T47D (cell line): ENCODE measurements at places on chromosomes 2 and 18.

- DNase-seq: no peak
Measured at GRCh38 chr2:46999084-46999483, 83.5 kb upstream of the MCFD2 start.

GRCh38 chr18:77110400-77110799, 22.2 kb downstream of the MBP start:
- no peak for DNase-seq

GRCh38 chr2:195509551-195509950, 147.5 kb upstream of the SLC39A10 start:
- DNase-seq: no peak

GRCh38 chr2:120939595-120940318, 204.1 kb downstream of the GLI2 start:
- no peak for DNase-seq

DNA sequence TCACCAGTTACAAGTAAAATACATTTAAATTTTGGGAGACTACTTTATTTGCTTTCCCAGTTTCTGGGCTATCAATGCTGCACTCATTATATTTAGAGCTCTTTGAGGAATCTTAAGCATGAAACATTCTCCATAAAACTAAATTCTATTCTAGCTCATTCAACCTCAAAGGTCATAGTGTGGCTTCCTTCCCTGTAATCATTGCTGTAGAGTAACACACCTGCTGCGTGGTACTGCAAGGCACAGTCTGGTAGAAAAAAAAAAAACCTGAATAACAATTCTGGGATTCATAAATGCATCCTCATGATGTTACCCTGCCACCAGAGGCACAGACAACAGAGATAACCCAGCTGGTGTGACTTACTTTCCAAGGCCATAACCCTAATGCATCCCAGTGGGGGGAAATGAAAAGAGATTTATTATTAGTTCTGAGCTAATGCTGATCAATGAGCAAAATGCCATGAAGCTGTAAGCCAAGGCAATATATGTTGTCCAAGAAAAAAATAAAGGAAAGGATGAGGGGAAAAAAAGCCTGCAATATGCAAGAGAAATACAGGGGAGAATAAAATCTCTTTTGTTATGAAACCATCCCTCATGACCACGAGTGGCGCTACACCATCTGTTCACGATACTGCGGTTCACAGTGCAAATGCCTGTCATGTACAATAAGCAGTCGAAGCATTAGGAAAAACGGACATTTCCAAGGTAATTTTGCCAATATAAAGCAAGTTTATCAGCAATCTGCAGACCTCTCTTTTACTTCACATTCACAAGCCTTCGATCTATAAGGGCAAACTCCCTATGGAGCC, 1481.6 kb upstream of the PIK3C3 start:
- no peak for DNase-seq

DNA sequence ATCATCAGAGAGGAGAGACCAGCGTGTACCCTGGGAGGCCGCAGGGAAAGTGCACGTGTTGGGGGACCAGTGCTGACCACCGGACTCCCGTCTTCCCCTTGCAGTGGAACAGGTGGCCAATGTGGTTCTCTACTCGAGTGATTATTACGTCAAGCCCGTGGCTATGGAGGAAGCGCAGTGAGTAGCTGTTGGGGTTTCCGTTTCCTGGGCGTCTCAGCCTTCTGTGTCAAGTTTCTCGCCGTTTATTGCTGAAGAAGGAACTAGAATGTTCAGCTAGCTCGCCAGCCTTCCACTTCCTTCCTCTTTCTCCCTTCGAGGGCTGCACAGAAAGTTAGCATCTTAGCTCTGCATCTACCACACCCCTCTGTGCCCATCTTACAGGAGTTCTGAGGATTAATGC, 22.8 kb upstream of the DGKD start:
- DNase-seq: no peak

DNA sequence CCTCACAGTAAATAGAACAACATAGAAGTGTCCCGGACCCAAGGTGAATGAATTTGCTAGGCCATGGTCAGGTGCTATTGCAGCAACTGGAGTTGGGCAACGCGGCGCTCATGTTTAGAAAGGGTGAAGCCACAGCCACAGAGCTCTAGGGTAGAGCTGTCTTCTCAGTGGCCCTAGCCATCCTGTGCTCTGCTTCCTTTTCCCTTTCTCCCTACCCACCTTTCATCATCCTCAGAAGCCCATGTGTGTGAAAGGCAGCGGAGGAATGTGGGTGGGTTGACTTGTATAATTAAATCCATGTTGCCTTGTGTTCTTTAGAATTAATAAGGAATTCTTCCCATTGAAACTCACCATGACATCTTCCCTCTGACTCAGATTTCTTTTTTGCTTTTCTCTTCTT, 336.7 kb downstream of the OSR1 start:
- DNase-seq: no peak

DNA sequence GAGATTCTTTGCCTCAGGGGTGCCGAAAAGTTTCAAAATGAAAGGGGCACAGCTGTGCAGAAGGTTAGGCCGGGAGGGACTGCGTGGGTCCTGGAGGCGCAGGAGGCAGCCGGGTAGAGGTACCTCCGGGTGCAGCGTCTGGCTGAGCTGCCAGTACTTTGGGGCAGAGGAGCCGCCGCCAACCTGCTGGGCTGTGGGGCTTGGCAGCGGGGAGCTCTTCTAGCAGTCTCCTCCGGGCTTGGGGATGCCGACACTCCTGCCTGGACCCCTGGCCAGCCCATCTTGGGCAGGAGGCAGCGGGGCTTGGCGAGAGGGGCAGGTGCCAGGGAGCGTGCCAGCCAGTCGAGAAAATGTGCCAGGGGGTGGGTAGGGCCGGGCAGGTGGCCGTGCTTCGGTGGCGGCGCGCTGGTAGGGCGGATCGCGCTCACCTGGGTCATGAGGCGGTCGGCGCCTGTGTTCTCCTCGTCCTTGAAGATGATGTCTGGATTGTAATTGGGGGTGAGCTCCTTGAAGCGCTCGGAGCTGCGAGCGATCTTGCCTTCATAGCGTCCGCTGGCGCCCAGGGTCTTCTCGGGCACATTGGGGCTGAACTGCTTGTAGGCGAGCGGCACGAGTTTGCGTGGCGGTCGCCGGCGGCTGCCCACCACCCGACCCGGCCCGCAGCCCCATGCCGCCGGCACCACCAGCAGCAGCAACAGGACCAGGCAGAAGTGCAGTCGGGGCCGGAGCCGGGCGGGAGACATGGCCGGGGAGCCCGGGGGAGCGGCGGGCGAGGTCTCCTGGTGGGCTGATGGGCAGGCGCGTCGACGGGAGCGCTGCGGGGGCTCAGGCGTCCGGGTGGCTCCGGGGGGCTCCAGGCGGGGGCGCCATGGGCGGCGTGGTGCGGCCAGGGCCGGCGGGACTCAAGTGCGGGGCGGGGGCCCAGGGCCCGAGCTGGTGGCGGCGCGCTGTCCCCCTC, 717 bp downstream of the IHH start:
- no peak for DNase-seq

DNA sequence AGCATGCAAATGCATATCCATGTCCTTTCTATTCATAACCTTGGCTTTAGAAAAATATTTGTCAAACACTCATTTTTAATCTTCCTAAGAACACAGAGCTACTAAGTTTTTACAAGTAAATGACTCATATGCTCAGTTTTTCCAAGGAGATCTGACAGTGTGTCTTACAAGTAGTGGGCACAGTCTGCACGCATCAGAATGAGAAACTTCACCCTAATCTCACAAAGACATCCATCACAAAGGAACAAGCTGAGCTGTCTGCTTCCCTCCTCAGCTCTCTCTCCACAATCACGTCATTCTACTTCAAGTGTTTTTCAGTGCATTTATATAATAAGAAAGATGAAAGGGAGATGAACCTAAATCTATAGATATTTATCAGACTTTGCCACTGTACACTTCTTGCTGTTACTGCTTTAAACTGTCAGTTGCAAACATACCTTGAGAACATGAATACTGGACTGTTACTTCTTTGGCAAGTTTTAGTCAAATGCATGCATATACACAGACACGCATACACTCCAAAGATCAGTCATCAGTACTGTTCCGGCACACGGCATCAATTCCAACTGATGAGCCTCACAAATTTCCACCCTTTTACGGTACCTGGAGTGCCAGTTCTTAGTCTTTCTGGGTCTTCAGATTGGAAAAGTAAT, 75.7 kb downstream of the RBMS1 start:
- no peak for DNase-seq

DNA sequence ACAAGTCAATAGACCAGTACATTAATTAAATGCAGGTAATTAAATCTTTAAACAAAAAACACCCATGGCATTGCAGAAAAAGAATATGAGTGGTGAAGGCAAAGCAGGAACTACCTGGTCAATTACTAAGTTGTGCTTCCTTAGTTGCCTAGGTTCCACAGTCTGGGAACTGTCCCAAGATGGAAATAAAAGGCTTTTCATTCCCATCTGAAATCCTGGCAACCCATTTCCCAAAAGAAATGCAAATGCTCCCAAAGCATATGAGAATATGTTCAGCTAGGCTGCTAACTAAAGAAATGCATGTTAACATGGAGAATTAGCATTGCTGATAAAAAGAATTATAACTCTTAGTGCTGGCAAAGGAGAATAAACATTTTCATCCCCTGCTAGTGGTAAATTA, 177.8 kb downstream of the TMEM163 start:
- no peak for DNase-seq

DNA sequence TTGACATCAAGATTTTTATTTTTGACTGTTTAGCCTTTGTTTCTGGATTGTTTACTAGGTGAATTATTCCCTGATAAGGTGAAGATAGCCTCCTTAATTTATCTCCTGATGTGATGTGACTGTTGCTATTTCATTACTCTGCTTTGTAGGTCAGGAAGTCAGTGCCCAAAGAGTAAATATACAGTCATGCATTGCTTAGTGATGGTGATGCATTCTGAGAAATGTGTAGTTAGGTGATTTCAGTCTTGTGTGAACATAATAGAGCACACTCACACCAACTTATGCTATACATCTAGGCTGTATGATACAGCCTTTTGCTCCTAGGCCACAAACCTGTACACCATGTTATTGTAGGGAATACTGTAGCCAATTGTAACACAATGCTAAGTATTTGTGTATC, 102.4 kb upstream of the THUMPD2 start:
- DNase-seq: no peak

GRCh38 chr18:42582266-42582665, 533.2 kb downstream of the RIT2 start:
- DNase-seq: no peak

GRCh38 chr18:159037-159652, 788 bp downstream of the USP14 start:
- DNase-seq: peak; percentile 43

DNA sequence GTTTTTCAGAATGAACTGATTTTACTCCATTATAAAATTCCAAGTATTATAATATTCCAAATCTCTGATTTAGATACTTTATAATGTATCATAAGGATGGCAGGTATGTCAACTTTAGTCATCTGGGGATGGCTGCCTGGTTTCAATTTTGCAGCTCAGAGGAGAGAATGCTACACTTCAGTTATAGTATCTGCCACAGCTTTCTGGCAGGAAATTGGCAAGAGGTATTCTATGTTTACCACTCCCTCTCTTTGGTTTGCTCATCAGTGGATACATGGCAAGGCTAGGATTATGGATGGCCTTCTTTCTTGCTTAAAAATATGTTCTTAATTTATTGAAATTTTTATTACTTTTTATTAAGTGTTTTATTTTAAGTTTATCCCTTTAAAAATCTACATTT, 67.0 kb upstream of the TNFRSF11A start:
- DNase-seq: no peak

DNA sequence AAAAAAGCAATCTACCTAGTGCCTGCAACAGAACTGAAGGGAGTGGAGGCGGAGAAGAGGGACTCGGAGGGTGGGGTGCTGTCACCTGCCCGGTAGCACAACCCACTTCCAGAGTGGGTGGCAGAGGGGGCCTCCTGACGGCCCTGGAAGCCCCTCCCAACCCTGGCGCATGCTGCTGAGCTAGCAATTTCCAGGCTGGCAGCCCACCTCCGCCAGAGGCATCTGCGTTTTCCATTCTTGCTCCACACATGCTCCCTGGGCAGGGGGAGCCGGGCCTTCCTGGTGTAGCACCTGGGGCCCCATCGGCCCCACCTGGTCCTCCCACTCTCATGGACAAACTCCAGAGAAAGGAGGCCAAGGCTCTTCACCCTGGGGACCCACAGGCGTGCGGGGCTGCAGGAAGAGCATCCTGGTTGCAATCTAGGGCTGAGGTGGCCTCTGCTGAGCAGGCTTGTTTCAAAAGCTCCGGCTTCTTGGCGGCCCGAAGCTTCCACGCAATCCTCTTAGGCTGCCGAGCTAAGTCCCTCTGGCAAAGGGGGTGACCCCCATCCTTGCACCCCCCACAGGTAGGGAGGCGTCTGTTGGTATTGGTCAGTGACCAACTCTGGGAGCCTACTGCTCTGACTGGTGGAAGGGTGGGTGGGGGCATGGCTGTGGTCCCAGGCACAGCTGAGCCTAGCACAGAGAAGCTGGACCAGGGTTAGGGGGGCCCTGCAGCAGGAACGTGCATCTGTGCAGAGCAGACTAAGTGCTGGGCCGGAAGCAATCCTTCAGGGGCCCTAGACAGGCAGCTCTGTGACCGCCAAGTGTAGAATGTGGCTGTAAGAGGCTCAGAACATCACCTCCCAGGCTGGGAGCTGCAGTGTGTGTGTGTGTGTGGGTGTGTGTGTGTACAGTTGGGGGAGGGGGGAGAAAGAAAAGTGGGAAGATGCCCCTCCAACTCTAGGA, 2.6 kb downstream of the HS6ST1 start:
- no peak for DNase-seq

GRCh38 chr2:201768918-201769317, 11.8 kb downstream of the ALS2 start:
- DNase-seq: no peak

GRCh38 chr2:128280901-128281321, 37.8 kb downstream of the HS6ST1 start:
- DNase-seq: no peak
